Stimulated activated CD8-positive, alpha-beta memory T cell treated with anti-CD3 and anti-CD28 coated beads, Interleukin-15, amount 100 ng/mL, for 48 hours (primary cell): ENCODE measurements at places on chromosomes 2 and 18.

DNA sequence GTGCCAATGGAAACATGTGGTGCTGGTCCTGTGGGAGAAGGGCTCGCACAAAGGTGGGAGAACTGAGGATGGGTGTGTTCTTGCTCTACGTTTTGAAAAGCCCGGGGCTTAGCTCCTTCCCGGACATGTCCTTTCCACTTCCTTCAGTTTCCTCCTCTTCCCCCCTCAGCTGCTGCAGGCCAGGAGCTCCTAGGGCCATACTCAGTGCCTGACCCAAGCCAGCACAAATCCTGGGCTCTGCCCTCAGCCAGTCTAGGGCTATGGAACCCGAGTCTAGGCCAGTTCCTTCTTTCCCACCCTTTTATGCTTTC is 1.4 kb upstream of the SIX2 start:
- no peak for DNase-seq

DNA sequence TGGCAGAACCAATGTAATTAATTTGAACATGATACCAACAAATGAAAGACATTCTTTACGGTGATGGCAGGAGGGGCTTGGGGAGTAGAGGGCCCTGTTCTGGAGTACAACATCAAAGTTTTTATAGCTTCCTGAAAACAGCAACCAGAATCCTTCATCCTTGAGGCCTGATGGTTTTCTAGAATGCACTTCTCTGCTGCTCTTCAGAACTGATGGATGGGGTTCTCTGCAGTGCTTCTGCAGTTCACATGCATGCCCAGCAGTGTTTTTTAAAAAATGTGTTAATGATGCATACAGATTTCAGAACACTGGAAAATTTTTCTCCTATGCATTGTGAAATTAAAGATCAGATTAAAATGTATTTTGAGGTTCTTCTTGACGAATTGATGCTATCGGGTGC is 2.5 kb downstream of the LTBP1 start:
- DNase-seq, result no peak

DNA sequence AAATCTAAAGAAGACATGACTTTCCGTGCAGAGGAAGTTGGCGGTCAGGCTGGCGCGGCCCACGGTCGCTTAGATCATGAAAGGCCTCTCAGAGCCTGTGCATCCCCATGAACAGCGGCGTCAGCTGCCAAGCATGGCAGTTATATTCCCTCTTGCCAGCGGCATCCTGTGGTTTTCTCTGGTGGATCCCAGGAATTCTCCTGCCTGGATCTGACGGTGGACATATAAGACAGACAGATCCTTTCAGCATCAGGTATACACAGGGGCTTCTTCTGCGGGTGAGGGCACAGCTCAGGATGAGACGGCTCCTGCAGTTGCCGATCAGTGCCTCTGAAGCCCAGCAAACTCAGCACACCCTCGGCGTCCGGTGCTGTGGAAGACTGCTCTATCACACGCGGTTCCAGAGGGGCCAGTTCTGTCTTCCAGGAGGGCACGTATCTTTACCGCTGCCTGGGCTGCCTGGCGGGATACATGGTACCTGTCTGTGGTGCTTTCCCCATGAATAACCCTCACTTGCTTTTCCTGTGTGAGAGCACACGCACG is 157.8 kb downstream of the LDLRAD4 start:
- DNase-seq, result no peak

- no peak for DNase-seq
Measured at GRCh38 chr2:54341656-54342055, 85.6 kb upstream of the TSPYL6 start.

GRCh38 chr2:136255648-136256461 is 137.9 kb upstream of the CXCR4 start:
- no peak for DNase-seq

DNA sequence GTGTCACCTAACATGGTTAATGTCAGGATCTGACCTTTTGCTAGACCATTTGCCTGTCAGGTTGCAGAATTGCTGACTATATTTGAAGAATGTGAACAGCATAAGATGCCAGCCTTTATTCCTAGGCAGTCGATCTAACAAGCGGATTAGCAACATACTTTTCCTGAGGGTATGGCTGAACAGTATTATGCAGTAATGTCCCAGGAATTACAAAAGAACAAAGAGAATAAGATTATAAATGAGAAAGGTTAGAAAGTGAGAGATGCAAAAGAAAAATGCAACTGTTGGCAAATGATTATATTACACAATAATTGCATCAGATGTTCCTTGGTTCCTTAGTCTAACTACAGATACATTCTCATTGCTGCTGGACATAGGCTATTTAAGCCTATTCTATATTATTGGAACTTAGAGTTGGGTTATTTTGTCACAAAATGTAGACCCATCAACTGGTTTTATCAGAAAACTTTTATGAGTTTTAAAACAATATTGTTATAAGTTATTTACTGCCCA is 647.1 kb upstream of the CRIM1 start:
- no peak for DNase-seq

GRCh38 chr2:15076668-15077067 is 444.2 kb downstream of the LRATD1 start:
- DNase-seq, result no peak

GRCh38 chr2:28621172-28622100 is 125.6 kb downstream of the PLB1 start:
- DNase-seq, result peak; percentile 44

- no peak for DNase-seq
Measured at GRCh38 chr18:28606686-28607085, 429.8 kb upstream of the CDH2 start.

GRCh38 chr18:27991391-27991790 is 185.5 kb downstream of the CDH2 start:
- DNase-seq, result no peak

- DNase-seq, result no peak
Measured at GRCh38 chr2:219744066-219744465, 116.6 kb downstream of the SLC4A3 start.

GRCh38 chr18:51668101-51668500 is 470.6 kb upstream of the MEX3C start:
- DNase-seq, result no peak

DNA sequence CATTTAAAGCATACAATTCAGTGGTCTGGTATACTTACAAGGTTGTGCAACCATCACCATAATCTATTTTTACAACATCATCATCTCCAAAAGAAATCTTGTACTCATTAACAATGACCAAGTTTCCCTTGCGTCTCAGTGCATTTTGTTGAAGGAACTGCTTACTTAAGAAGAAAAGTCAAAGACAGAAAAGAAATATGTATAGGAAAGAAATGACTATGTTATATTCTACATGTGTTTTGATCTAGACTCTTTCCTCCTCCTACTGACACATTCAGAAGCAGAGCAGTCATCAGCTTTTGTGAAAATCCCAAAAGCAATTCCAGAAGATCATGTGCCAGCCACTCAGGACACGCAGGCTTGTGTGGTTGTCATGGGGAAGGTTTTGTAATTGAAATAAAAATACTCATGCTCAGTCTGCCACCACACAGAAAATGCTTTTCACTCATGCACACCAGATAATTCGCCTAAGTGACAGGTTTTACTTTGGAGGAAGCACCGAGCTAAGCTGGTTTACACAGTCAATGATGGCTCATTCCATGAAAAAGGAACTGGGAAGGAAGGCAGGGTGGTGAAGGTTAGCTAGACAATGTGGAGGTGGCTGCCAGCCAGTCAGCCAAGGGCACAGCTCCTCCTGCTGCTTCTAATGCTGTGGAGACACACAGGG is 158.5 kb upstream of the REV1 start:
- DNase-seq, result no peak

DNA sequence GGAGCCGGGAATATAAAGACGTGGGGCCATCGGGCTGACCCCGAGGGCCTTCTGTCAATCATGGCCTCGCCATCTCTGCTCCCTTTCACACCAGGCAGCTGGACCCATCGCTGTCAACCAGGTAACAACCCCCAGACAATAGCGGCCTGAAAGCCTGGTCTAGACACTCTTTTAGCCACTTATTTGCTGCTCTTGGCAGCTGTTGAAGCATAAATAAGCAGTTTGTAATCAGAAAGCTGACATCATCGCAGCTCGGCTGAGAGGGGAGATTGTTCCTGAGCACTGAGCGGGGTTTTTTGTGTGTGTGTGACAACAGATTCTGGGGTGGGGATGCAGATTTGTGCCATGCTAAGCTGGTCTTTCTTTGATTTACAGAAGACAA is 423.6 kb upstream of the POU3F3 start:
- no peak for DNase-seq

DNA sequence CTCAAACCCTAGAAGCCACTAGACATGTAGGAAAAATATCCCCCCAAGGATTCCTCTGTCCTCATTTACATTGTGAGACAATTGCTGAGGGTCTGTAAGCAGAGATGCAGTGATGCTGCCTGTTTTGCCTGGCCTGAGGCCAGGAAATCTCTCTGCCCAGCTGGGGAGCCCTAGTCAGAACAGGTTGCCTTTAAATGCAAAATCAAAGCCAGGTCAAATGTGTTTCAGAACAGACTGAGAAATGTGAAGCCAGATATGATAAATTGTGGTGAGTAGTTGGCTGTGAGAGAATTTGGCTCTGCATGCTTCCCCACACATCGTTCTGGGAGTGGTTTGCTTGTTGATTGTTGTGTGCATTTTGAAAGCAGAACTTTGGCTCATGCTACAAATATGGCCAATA is 38.4 kb upstream of the NXPH2 start:
- DNase-seq, result no peak

- no peak for DNase-seq
Measured at GRCh38 chr18:60247103-60247502, 125.5 kb downstream of the MC4R start.

GRCh38 chr2:106885329-106885728 is 638 bp downstream of the ST6GAL2 start:
- DNase-seq, result no peak

- DNase-seq, result no peak
Measured at GRCh38 chr2:27814758-27815157, 43.2 kb downstream of the MRPL33 start.
